Amygdala (tissue), 56 donors: ENCODE measurements at places on chromosomes 1 and 21.
A peak's percentile ranks its signal among the peaks of the same experiment; 100 is the strongest.

- no peak for DNase-seq
These were observed 2.9 kb upstream of the PRRX1 start for GRCh38 chr1:170660871-170661645.

DNA sequence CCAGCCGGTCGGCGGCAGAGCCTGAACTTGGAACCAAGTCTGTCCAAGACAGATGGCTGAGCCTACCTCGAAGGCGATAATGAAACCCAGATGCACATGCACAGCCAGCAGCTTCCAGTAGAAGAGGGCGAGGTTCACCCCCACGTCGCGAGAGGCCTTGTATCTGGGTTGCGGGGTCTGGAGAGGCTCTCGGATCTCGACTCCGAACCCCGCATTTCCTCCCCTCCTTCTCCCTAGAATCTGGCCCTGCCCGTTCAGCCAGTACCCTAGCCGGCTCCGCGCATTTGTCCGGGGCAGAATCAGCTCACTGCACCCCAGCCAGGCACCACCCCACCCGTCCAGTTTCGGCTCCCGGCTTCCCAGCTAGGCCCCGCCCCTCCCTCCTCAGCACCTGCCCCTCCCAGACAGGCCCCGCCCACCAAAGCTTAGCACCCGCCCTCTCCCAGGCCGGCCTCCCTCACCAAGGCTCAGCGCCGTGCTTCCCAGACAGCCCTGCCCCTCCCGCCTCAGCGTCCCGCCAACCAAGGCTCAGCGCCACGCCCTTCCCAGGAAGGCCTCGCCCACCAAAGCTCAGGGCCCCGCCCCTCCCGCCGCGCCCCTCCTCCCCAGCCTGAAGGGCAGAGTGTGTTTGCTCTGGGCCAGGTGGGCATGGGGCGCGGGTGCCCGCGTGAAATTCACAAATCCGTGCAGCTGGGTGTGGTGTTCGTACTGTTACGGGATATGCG is 4.8 kb upstream of the ARHGEF19 start:
- DNase-seq = peak; percentile 37

- DNase-seq = no peak
These were observed 1755.4 kb downstream of the PLA2G4A start for GRCh38 chr1:188584119-188584518.

GRCh38 chr21:15210235-15210678 is 145.5 kb upstream of the NRIP1 start:
- DNase-seq = no peak

DNA sequence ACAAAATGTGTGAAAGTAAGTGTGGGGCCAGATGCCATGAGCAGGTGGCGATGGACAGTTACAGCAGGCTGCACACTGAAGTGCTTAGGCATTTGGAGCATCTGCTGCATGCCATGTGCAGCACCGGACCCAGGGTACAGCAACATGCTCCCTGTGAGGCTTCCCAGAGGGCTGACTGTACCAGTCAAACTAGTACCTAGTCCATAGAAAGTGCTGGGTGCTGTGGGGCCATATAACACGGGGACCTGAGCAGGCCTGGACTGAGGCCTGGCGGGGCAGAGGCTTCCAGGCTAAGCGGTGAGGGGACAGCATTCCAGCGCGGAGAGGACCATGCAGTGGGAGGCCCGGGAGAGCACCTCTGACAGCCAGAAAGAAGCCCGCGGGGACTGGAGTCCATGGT is 29.9 kb upstream of the PKP1 start:
- no peak for DNase-seq

- no peak for DNase-seq
These were observed 48.9 kb upstream of the SLC2A1 start for GRCh38 chr1:43007377-43008114.

- no peak for DNase-seq
These were observed 1.1 kb upstream of the POU3F1 start for GRCh38 chr1:38047603-38048141.

GRCh38 chr1:178060789-178061556 is 32.9 kb upstream of the RASAL2 start:
- DNase-seq = no peak

GRCh38 chr1:68633141-68633919 is 136.4 kb upstream of the DEPDC1 start:
- no peak for DNase-seq

- DNase-seq = no peak
These were observed 151.8 kb downstream of the SETD4 start for GRCh38 chr21:35908311-35909078.

DNA sequence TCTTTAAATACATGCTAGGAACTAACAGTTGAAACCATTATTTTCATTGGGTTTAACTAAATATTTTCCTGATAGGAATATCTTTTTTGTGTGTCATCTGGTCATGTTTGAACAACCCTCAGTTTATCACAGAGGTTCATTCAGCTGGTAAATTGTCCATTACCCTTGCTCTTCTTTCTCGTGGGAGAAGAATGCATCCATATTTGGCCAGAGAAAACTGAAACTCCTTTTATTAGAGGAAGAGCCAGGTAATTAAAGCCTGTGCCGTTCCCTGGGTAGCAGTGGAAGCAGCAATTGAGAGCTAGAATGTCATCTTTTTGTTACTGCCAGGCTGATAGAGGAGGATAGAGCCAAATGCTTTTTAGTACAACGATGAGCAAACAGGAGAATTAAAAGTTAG is 587.2 kb upstream of the ZRANB2 start:
- no peak for DNase-seq
